ENCODE measurements at places on chromosomes 1 and 21.

DNA sequence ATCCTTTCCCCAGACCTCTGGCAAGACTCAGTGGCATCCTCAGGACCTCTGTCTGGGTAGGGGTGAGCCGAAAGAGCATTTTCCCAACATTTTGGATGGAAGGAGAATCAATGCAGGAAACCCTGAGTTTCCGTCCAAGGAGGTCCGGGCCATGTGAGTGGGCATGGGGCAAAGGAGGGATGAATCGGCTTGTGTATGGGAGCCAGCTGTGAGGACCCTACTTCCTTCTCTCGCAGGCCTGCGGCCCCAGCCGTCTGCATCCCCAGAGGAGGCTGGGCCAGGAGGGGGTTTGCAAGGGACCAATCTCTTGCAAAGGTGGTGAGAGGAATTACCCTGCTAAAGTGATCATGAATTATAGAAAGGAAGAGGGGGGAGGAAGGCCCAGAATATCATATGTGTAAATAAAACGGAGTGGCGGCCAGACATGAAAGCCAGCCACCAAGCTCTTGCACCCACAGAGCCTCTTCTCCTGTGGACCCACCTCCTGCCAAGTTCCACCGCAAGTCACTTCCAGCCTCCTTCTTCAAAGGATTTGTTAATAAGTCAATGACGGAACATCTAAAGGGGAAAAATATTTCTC lies 48.2 kb upstream of the POU3F1 start:
- no peak for DNase-seq

DNA sequence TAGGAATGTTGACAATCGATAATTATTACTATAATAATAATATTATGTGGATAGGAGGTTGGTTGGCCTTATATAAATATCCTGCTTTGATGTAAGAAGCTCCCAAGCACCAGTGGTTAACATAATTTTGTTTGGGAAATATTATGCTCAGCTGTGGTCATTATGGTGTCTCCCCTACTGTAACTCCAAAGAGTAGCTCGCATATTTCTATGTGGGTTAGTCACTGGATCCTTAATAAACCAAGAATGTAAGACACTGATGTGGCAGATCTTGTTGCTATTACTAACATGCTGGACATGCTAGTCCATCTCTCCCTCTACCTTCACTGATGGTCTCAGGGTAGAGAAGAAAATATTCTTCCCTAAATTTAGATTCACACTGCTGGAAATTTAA lies 79.2 kb upstream of the RALGPS2 start:
- no peak for DNase-seq

GRCh38 chr21:37800057-37800455 lies 116.2 kb downstream of the KCNJ6 start:
- DNase-seq = no peak

DNA sequence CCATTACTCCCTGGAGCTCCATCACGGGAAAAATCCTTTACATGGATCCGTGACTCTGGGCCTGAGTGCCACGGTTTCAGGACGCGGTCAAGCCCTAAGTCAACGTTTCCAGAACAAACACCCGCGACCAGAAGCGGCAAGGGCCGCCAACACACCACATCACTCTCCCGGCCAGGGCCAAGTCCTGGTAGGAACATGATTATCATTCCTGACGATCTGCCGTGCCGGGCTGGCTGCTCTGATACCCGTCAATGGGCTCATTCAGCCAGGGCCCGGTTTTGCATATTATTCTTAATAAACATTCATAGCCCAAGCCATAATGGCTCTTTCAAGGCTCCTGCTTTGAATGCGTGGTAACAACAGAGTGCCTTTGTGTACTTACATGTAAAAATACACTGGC lies 44.6 kb upstream of the SIM2 start:
- DNase-seq = no peak

DNA sequence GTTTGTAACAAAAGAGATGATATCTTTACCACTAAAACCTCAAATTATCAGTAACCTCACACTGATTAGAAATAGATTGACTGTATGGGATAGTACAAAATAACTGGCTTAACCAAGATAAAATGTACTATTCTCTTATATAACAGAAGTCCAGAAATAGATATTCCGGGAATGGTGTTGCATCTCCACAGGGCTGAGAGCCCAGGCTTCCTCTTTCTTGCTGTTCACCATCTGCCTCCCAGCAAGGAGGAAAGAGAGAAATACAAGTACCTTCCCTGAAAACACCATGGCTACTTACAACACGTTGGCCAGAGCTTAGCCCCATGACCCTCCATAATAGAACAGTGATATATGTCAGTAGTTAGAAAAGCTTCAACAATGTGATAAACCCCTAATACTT lies 47.0 kb upstream of the KCNK1 start:
- no peak for DNase-seq

DNA sequence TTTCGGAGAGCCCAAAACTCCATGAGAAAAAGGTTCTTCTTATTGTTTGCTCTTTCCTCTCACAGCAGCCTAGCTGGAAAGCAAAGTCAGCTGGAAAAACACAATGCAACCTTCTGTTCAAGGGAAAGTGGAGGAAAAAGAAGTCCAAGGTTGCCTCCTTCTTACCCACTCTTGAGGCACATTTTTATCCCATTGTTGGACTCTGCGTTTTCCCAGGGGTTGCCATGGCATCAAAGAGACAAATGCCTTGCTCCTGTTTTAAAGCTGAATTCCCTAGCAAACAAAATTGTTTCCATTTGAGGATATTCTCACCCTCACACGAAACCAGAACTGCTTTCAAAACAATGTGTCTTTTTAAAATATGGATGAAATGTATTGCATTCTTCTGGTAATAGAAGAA lies 45.1 kb upstream of the PALMD start:
- no peak for DNase-seq

DNA sequence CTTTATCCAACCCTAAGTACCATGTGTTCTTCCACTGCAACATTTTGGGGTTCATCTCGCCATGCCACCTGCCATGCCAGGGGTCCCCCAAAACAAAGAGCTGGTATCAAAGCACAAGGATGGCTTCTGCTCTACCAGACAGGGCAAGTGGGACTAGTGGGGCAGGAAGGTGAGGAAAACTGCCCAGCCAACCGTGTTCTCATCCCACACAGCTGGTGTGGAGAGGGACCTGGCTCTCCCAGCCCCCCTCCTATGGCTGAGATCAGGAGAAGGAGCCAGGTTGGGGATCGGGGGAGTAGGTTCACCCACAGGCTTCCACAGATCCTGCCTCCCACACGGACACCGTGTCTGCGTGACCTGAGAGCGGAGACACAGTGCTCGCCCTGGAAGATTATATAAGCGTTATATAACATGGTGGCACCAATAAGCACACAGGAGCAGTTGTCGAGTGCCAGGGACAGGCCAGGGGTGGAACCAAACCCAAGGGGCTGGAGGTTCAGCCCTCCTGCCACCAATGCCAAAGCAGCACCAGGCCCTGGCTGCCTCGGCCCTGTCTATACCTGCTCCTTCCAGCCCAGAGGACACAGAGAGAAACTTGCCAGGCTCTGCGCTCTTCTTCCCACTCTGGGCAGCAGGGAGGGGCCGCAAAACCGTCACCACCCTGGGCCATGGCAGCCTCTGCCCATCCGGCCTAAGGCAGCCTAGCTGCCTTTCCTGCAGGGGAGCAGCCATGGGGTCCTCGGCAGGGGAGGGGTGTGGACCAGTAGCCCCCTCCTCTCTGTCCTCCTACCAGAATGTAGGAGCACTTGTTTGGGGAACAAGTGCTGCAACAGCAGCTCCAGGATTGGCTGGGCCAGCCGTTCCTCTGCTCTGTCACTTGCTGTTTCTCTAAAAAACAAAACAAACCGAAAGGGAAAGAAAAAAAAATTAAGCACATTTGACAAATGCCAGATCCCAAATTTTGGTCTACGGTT lies 43.5 kb downstream of the CD34 start:
- DNase-seq = peak; percentile 57

DNA sequence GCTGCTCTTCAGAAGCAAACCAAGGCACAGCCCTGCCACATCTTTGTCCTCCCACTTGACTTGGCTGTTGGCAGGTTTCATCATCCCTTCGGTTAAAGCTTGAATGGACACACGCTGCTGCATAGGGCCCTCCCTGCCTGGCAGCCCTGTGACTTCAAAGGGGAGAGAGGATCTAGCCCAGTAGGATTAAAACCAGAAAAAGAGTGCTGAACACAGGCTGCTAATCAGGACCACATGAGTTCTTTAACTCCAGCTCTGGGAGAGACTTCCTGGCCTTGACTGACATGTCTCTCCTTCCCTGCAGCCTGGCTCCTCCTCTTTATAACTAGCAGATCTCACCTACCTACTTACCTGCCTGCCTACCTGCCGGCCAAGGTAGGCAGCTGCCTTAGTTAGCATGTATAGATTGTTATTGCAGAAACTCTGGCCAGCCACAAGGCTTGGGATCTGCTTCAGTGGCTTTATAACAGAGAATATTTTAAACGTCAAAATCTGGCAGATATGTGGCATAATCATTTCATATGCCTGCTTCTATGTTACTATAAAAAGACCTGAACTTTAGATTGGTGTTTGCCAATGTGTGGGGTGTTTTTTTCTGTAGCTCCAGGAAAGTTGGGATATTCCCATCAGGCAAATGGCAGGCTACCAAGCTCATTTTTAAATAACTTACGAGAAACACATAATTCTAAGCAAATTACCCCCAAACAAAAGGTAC lies 49.4 kb downstream of the ERG start:
- DNase-seq = no peak

DNA sequence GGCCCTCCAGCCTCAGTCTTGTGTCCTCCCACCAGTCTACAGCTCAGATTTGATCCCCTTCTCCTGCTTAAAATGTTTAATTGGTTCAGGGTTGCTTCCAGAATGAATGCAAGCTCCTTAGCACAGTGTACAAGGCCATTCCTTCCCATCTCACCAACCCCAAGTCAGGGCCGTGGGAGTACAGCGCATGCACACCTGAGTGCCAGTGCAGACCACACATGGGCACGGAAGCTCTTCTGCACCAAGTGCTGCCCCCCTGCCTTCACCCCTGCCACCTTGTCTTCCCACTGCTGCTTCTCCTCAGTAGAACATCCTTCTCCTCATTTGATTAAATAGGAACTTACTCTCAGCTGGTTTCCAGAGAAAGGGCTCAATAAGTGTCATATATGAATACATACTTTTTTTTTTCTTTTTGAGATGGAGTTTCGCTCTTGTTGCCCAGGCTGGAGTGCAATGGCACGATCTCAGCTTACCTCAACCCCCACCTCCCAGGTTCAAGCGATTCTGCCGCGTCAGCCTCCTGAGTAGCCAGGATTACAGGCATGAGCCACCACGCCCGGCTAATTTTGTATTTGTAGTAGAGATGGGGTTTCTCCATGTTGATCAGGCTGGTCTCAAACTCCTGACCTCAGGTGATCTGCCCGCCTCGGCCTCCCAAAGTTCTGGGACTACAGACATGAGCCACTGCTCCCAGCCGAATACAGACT lies 9.3 kb downstream of the PMF1 start:
- DNase-seq = no peak

GRCh38 chr1:35637401-35637809 lies 3.9 kb downstream of the PSMB2 start:
- peak; percentile 83 for DNase-seq

- DNase-seq = no peak
These were observed 12.5 kb downstream of the NCAM2 start for GRCh38 chr21:21010698-21011097.

DNA sequence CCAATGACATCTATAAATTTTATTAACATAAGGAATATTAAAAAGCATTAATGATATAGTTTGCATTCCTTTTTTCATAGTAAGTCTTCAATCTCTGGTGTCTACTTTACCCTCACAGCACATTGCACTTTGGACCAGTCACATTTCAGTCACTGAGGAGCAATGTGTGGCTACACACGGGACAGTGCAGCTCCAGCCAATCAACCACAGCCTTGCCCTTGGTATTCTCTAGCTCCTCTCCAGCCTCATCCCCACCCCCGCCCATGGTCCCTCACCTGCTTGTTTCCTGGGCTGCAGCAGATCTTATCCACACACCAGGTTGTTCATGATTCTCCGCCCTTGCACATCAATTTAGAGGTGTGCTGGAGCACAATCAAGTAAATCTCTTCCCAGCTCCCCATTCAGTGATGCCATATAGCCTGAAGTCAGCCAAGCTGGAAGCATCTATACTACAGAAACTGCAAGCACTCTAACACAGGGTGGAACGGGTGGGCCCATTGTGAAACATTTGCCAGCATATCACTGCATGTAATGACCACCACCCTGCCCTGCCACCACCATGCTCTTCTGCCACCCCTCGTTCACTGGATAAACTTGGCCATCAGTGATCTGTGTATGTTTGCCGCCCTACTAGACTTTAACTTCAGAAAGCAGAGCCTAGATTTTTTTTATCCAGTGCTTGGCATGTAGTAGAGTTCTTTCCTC lies 93.0 kb upstream of the SLC44A3 start:
- no peak for DNase-seq

DNA sequence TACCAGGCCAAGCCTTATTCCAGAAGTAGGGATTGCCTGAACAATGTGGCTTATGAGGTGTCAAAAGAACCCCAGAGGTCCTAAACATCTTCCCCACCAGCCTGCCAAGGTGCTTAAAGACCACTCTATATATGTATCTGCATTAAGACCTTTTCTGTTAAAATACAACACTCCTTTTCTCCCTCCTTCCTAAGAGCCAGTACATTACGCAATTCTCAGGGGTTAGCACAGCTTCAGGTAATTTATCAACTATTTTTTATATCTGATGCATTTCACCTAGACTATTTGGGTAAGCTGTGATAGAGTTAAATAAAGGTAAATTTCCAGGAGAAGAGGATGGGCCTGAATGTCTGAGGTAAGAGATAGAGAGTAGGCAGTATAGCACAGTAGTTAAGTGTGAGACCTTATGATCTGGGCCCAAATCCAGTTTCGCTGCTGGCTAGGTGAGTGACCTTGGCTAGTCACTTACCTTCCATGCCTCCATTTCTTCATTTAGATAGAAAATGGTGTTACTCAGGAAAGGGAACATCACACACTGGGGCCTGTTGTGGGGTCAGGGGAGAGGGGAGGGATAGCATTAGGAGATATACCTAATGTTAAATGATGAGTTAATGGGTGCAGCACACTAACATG lies 5.1 kb upstream of the CCN1 start:
- DNase-seq = no peak

DNA sequence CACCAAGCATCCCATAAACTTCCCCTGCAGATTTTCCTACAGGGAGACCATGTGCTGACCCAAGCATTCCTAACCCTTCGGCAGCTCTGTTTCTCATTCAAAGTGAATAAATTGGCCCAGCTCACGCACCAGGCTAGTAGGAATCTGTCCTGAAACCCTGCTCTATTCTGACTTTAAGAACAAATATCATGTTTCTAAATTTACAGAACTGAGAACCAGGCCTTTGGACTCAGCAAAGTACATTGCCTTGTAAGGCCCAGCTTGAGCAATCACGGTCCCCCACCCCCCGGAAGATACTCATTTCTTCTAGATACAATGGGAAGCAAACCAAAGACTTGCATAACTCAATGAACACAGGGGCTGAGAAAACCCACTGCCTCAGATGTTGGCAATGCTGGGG lies 160.1 kb upstream of the NFIA start:
- DNase-seq = no peak

Measured in hematopoietic multipotent progenitor cell treated with erythropoietin and hydrocortisone succinate and interleukin-3 and kit ligand, for 15 days (in vitro differentiated cells).